ENCODE measurements at places on chromosomes 3 and 15.

DNA sequence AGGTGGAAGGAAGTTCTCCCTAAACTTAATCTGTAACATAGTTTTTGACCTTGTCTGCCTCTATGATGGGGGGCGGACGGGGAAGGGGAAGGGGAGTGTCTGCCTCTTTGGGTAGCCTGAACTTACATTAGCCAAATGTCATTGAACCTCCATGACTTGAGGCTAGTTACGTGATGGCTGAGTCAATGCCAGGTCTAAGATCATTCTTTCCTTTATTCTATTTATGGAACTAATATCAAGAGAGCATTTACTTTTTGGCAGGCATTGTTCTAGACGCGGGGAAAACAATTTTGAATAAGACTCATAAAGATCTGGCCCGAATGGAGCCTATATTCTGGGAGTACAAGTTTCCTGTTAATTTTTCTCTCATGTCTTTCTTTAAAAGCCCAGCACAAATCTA, 340.7 kb upstream of the C2CD4B start:
- H3K27me3 ChIP-seq = no peaks in the 10 kb centered on the region
- H3K4me1 ChIP-seq = peaks cover 14% of the 10 kb centered on the region
- no peak overlapping the region for H3K27ac ChIP-seq
- no peak overlapping the region for H3K4me3 ChIP-seq
- no peaks in the 10 kb centered on the region for H3K36me3 ChIP-seq
- no peak for DNase-seq

- H3K4me1 ChIP-seq = peaks cover 8% of the 10 kb centered on the region
- peak overlapping the region; percentile 9 for H3K27ac ChIP-seq
- peaks cover 45% of the 10 kb centered on the region for H3K36me3 ChIP-seq
- H3K4me3 ChIP-seq = no peak overlapping the region
Observed at GRCh38 chr15:85689729-85690128, 105.0 kb downstream of the KLHL25 start.

DNA sequence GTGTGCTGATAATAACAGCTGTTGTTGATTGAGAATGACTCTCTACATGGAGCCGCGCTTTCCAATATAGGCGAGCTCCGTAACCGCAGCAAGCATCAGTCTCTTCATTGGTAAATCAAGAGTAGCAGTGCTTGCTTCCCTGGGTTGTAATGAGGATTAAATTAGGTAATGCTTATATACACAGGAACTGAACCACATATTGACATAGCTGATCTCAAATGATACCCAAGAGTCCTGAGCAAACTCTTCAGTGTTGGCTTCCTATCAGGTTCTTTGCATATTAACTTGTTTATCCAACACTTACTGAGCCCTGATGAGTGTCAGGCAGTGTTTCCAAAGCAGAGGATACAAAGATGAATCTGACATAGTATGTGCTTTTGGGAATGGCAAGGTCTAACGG, 46.4 kb upstream of the SLCO3A1 start:
- no peak overlapping the region for H3K4me3 ChIP-seq
- H3K4me1 ChIP-seq = no peaks in the 10 kb centered on the region
- H3K36me3 ChIP-seq = no peaks in the 10 kb centered on the region

GRCh38 chr3:48797626-48798025, 50.0 kb downstream of the PRKAR2A start:
- no peak for DNase-seq
- no peak overlapping the region for H3K27ac ChIP-seq
- no peak overlapping the region for H3K4me3 ChIP-seq
- H3K36me3 ChIP-seq = peaks cover 5% of the 10 kb centered on the region
- H3K4me1 ChIP-seq = no peaks in the 10 kb centered on the region

DNA sequence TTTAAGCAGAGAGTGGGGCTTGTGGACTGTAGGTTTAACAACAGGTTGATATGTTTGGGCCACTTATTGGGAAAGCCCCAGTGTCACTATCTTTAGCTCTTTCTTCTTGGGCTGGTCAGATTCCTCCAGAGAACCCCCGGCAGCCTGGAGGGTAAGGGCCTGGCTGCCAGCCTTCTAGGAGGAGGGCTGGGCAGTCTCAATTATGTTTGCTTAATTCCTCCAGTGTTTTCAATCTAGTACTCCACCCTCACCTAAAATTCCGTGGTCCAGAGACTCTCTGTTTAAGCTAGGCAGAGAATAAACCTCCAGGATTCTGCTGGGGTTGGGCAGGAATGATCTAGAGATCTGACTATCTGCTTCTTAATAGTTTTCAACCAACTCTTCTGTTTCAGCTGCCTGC, 5.3 kb downstream of the ASB14 start:
- no peak overlapping the region for H3K27ac ChIP-seq
- H3K27me3 ChIP-seq = no peaks in the 10 kb centered on the region
- H3K4me3 ChIP-seq = no peak overlapping the region

GRCh38 chr3:177703788-177704187, 506.5 kb upstream of the TBL1XR1 start:
- H3K27me3 ChIP-seq = no peaks in the 10 kb centered on the region
- no peak overlapping the region for H3K4me3 ChIP-seq
- H3K36me3 ChIP-seq = no peaks in the 10 kb centered on the region
- H3K27ac ChIP-seq = no peak overlapping the region

DNA sequence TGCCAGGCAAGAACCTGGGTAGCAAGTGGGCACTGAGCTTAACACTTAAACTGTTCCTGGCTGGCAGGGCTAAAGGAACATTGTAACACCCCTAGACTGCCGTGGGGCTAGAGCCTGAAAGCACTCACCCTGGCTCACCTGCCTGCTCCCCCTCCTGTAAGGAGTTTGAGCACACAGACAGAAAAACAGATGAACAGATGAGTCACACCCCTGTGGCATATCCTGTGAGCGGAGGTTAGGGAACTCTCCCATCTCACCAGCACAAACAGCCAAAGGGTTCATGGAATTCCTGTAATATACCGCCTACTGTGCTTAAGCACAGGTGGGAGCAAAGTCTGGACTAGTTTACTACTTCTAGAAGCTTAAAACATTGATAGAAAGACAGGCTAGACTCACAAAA, 300.1 kb downstream of the ROBO1 start:
- H3K4me1 ChIP-seq = no peaks in the 10 kb centered on the region
- no peak overlapping the region for H3K4me3 ChIP-seq
- no peak overlapping the region for H3K27ac ChIP-seq
- DNase-seq = no peak

DNA sequence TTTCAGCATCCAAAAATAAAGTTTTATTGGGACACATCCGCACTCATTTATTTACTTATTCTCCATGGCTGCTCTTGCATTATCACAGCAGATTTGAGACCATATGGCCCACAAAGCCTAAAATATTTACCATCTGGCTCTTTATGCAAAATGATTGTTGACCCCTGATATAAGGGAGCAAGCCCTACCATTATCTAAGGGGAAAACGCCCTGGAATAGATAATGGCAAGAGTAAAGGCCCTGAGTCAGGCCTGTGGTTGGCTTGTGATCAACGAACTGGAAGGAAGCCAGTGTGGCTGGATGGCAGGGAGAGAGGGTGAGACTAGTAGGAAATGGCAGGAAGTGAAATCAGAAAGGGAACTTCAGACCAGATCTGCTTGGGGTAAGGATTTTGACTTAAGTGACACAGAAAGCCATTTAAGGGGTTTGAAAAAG, 24.6 kb upstream of the DMXL2 start:
- H3K36me3 ChIP-seq = no peaks in the 10 kb centered on the region
- DNase-seq = peak; percentile 64
- no peaks in the 10 kb centered on the region for H3K27me3 ChIP-seq
- no peak overlapping the region for H3K27ac ChIP-seq
- no peak overlapping the region for H3K4me3 ChIP-seq

DNA sequence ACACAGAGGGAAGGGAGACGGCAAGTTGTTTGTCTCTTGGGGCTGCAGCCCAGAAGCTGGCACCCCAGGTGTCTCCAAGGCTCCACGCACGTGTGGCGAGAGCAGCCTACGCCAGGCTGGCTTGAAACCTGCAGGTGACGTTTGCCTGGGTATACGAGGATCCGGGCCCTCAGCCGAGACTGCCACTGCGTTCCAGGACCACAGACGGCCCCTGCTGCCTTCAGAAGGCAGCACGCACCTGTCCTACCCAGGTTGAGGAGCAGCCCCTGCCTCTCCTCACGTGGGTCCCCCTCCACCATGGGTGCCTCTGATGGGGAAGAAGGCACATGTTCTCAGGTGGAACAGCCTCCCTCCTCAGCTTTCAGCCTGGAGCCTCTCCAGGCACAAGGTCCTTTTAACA, 75.3 kb upstream of the PRR20G start:
- H3K4me1 ChIP-seq = no peaks in the 10 kb centered on the region
- peaks cover 5% of the 10 kb centered on the region for H3K27me3 ChIP-seq
- no peak overlapping the region for H3K27ac ChIP-seq
- H3K36me3 ChIP-seq = no peaks in the 10 kb centered on the region
- no peak for DNase-seq

- no peak overlapping the region for H3K27ac ChIP-seq
- H3K4me1 ChIP-seq = no peaks in the 10 kb centered on the region
- H3K27me3 ChIP-seq = no peaks in the 10 kb centered on the region
- DNase-seq = no peak
- H3K4me3 ChIP-seq = no peak overlapping the region
Observed at GRCh38 chr3:128274837-128275236, 121.6 kb downstream of the EEFSEC start.

DNA sequence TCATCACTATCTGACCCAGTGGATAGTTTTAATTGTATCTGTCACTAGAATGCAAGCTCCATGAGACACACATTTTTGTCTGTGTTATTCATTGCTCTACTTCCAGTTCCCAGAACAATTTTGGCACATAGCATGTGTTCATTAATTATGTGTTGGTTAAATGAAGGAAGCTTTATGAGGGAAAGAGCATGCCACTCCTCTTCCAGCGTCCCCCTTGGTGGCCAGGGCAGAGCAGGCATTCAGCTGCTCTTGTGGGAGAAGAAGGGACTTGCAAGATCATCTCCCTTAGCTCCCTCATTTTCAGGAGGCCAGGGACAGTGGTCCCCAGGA, 489 bp upstream of the GALNT15 start:
- no peaks in the 10 kb centered on the region for H3K27me3 ChIP-seq
- DNase-seq = no peak
- peaks cover 13% of the 10 kb centered on the region for H3K4me1 ChIP-seq
- no peak overlapping the region for H3K4me3 ChIP-seq
- H3K27ac ChIP-seq = no peak overlapping the region
- no peaks in the 10 kb centered on the region for H3K36me3 ChIP-seq

DNA sequence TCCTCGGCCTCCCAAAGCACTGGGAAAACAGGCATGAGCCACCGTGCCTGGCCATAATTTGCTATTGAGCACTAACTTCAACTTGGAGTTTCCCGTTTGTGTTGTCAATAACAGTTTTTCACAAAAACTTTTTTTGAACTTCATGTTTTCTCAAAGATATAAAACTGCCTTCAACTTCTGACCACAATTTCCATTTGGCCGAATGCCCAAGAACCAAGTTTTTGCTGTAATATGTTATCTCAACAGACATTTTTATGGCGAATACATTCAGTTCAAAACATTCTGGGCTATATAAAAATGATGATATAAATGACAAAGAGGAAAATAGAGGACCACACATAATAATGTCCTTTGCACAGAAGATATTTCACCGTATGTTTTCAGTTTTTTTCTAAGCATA, 56.4 kb downstream of the NEDD4 start:
- H3K27ac ChIP-seq = no peak overlapping the region
- no peaks in the 10 kb centered on the region for H3K36me3 ChIP-seq
- no peak overlapping the region for H3K4me3 ChIP-seq
- H3K27me3 ChIP-seq = no peaks in the 10 kb centered on the region
- H3K4me1 ChIP-seq = peaks cover 8% of the 10 kb centered on the region

DNA sequence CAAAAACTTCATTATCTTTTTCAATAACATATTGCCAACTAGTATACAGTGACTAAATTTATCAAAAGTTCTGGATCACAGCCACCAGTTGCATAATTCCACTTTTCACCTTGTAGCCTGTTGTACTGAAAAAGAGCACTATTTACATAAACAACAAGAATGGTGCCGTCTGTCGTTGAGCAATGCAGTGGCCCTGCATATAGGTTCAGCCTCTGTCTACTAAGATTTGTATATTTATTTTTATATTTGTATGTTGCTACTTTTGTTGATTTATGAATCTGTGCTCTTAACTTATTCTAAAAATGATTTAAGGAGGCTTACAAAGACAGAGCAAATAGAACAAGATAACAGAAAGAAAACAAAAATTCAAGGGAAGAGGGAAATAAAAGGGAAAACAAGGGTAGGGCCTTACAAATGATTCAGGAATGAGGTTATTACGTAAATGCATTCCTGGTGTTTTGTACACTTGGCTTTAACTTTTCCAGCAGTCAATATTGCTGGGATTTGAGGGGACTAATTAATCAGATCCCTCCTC, 257.6 kb upstream of the STT3B start:
- peak; percentile 35 for DNase-seq
- H3K4me1 ChIP-seq = peaks cover 14% of the 10 kb centered on the region
- peak overlapping the region; percentile 57 for H3K27ac ChIP-seq
- H3K27me3 ChIP-seq = no peaks in the 10 kb centered on the region

- no peaks in the 10 kb centered on the region for H3K36me3 ChIP-seq
- no peak overlapping the region for H3K4me3 ChIP-seq
- no peaks in the 10 kb centered on the region for H3K27me3 ChIP-seq
- no peak for DNase-seq
- no peak overlapping the region for H3K27ac ChIP-seq
Observed at GRCh38 chr3:74347563-74348268, 266.7 kb downstream of the CNTN3 start.

GRCh38 chr3:176521531-176522175, 675.6 kb downstream of the TBL1XR1 start:
- no peak overlapping the region for H3K4me3 ChIP-seq
- no peaks in the 10 kb centered on the region for H3K36me3 ChIP-seq
- DNase-seq = no peak

Data from adrenal gland (tissue), 19 donors.